ENCODE measurements at places on chromosomes 13 and 19. TPM values are rescaled to one million over a fixed set of nuclear protein-coding genes. Genes with fewer than 3 reads are reported as not detected.

DNA sequence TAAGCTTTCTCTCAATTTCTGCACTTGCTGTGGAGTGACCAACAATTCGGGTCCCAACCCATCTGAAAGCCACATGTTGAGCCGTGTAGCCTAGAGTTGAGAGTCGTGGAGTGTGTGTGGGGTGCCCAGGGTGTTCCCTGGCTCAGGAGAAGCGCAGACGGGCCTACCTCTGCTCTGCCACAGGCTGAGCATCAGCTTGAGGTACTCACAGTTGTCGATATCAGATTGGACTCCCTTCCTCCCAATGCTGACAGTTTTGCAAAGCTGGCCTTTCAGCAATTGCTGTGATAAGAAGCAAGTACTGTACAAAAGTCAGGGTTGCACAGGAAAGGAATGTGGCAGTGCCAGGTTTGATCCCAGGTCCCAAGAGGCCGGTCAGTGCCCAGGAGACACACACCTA lies 133.4 kb upstream of the SPACA7 start:
- no peak for DNase-seq

GRCh38 chr19:46218160-46218559 lies 11.4 kb upstream of the IGFL1 start:
- peak; percentile 49 for DNase-seq

The PDE4C gene
- polyA plus RNA-seq = 2.5 TPM

The CACNA1A gene
- 2.8 TPM for polyA plus RNA-seq

The LILRB2 gene
- 2.6 TPM for polyA plus RNA-seq

- DNase-seq = peak; percentile 85
These were observed 609.1 kb downstream of the LMO7 start for GRCh38 chr13:76245211-76245610.

- no peak for DNase-seq
These were observed 148.1 kb downstream of the DNAJC15 start for GRCh38 chr13:43171489-43171888.

DNA sequence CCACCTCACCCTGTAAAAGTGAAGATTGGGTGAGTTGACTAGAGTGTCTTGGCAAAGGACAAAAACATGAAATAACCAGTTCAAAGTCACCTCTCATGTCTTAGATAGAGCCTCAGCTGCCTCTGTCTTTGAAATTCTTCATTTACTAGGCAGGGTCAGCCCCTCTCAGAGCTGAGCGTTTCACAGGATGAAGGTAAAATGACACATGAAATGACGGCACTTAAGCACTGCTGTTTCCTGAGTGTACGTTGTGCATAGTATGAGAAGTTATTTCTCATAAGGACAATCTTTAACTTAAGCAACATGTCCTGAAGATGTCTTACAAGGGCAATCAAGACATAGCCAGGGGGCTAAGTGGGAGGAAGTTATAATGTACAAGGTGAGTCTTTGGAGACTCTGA lies 32.3 kb upstream of the SLC10A2 start:
- no peak for DNase-seq

All from muscle of leg (tissue), 16 donors.